Umbilical cord (tissue), 2 donors: ENCODE measurements at places on chromosomes 11 and 22. TPM values are rescaled to one million over a fixed set of nuclear protein-coding genes. Genes with fewer than 3 reads are reported as not detected.
A peak's percentile ranks its signal among the peaks of the same experiment; 100 is the strongest.

GRCh38 chr11:101765932-101766331, 148.9 kb upstream of the CEP126 start:
- DNase-seq = no peak

GRCh38 chr11:70548976-70549375, 150.6 kb downstream of the CTTN start:
- no peak for DNase-seq

DNA sequence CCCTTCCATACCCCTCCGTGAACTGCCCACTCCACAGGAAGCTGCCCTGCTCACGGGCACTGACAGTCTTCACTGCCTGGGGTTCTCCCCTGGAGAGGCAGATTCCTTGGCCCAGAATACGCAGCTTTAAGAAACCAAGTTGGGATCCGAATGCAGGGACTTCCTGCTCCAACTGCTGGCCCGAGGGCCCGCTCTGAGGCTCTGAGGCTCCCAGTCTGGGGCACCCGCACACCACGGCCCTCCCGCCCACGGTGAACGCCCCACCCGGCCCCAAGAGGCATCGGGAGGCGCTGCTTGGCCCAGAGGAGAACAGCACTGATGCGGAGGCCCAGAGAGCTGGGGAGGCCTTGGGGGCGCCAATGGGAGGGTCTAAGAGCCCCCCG, 42.3 kb downstream of the IGF2 start:
- no peak for DNase-seq

GRCh38 chr11:125637840-125638239, 12.9 kb downstream of the CHEK1 start:
- no peak for DNase-seq

- no peak for DNase-seq
Measured at GRCh38 chr11:93278976-93279375, 51.6 kb upstream of the DEUP1 start.

DNA sequence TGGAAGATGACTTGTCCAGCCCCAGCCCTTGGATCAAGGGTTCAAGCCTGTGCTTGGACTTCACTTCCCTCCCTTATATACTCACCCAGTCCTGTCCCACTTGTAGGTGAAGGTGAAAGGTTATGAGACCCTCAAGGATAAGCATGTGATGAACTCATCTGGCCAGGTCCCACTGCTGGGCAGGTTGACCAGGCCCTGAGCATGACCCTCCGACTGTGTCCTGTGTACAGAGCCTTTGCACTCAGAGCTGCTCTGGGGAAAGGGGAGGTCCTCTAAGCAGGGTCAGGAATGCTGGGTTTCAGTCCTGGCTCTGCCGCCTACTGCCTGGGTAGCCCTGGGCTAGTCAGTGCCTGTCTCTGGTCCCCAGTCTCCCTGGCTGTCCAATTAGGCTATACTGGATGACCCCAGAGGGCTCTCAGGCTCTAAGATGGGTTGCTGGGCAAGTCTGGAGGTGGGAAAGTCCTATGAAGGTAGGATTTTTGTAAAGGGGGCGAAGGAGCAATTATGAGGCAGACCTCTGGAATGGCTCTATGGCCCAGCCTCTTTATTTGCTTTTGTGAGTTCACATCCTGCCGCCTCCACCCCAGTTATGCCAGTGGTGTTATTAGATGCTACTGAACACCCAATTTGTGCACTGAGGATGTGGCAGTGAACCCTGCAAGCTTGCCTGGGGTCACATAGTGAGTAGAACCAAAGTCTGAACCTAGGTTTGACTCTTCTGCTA, 14.1 kb downstream of the DGAT2 start:
- no peak for DNase-seq

- no peak for DNase-seq
Measured at GRCh38 chr11:134404575-134405341, 7.3 kb downstream of the B3GAT1 start.

GRCh38 chr11:118768690-118769089, 22.3 kb downstream of the DDX6 start:
- no peak for DNase-seq

GRCh38 chr11:126115816-126116331, 53.2 kb upstream of the CDON start:
- peak; percentile 83 for DNase-seq

DNA sequence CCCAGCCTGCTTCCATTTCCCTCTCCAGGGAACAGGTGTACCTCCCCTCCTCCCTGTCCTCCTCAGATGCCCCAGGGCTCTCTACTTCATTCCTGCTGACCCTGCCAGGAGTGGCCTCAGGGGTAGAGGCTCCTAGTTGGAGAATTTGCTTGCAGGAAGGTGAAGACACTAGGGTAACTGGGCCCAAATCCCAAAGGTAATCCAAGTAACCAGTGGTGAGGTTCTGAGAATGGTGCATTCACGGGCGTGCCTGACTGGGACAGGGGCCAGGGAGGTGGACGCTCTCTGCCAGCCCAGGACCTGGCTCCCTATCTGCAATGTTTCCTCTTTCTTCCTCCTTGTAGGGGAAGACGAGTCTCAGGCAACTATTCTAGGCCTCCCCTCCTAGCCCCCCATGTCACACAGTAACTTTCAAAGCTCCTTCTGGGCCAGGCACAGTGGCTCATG, 2.9 kb downstream of the SLC35C1 start:
- DNase-seq = no peak

DNA sequence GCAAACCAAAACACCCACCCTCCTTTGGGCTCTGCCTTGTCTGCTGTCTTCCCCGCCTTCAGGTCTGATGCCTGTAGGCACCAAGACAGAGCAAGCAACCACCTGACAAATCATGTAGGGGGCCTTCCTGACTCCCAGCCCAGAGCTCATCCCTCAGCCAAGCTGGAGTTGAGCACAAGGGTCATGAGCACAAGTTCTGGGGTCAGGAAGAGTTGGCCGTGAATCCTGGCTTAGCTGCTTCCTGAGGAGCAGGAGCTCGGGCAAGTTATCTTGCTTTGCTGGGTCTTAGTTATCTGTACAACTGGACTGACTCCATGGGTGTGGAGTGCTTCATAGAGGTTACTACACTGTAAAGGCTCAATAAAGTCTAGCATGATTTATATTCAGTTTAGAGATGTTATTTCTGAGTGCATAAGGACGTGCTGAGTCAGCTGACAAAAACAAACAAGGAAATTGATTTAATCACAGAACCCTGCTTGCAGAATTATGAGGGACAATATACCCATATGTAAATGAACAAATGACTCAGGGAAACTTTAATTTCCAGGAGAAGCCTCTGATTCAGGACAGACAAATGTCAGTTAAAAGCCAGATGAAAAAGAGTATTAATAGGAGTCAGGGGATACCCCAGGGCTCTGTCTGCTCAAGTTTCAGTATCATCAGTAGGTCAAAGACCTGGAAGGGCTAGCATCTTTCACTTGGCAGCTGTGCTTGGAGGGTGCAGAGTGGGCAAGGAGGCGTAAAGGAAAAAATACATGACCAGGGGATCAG, 15.0 kb upstream of the APOA1 start:
- peak; percentile 88 for DNase-seq

DNA sequence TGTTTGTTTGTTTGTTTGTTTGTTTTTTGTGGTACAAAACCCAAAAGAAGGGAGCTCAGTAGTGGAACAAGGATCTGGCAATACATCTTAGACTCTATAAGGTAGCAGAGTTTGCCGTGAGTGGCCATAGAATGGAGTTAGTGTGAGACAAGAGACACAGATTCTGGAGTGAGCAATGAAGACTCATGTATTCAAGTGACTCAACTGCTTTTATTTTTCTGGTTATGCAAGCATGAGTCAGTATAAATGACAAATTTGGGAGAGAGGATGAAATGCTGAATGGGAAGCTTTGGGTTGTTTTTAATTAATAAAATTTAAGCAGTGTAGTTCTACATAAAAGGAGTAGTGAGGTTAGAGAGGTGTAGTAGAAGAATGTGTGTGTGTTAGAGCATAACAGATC, 143.6 kb upstream of the ANO5 start:
- no peak for DNase-seq

- DNase-seq = no peak
Measured at GRCh38 chr11:61172888-61173287, 11.7 kb upstream of the VPS37C start.

GRCh38 chr22:30877662-30878515, 90.7 kb downstream of the MORC2 start:
- no peak for DNase-seq

DNA sequence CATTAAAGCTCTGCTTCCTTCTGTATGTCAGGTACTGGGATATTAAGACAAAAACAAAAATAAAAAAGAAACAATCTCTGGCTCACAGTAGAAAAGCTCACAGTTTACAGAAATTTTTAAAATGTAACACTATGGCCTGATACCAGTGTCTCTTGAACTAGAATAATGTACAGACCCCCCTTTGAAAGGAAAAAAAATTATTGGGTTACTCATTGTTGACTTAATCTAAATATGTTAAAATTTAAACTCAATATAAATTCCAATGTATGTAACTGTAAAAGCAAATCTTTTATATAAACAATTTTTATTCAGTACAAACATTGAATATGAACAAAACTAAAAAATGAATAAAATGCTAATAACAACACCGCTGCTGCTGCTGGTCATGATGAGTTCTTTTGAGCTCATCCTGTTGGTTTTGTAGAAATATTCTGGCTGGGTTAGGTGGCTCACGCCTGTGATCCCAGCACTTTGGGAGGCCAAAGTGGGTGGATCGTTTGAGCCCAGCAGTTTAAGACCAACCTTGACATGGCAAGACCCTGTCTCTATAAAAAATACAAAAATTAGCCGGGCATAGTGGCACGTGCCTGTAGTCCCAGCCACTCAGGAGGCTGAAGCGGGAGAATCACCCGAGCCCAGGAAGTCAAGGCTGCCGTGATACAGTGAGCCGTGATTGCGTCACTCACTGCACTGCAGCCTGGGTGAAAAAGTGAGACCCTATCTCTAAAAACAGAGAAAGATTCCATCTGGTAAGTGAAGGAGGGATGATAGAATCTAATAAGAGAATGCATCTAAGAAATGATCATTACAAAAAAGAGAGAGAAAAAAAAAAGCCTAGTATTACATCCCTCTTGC, 11.8 kb upstream of the KCNE3 start:
- DNase-seq = no peak

HBB gene
- 3,180 TPM for total RNA-seq

SLC22A8 gene
- 0.72 TPM for total RNA-seq

GLYAT gene
- total RNA-seq = 55.4 TPM

MS4A2 gene
- total RNA-seq = 7.0 TPM
